Left cardiac atrium (tissue), 4 donors: ENCODE measurements at places on chromosomes 1 and 21. TPM values are rescaled to one million over a fixed set of nuclear protein-coding genes. Genes with fewer than 3 reads are reported as not detected.
A peak's percentile ranks its signal among the peaks of the same experiment; 100 is the strongest.

SLAMF1 gene
- total RNA-seq: 0.94 TPM

S100B gene
- 41.0 TPM for total RNA-seq

TRIM33 gene
- total RNA-seq: 16.7 TPM

ILDR2 gene
- 7.3 TPM for total RNA-seq

TMPRSS3 gene
- 0.27 TPM for total RNA-seq

KCNE2 gene
- not detected for total RNA-seq

DNA sequence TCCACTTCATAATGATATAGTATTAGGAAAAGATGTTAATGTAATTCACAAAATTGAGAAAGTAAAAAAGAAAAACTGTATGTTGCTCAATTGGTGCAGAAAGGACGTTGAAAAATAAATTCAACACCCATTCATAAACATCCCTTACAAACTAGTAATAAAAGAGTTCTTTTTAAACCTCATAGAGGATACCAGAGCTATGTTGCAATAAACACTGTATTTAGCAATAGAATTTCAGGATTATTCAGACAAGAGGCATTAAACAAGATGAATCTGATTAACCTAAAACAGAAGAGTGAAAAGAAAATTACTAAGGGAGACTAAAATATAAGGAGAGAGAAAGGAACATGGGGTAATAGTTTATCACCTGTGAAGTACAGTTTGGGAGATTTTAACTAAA, 154.8 kb downstream of the NTPCR start:
- DNase-seq: no peak

DNA sequence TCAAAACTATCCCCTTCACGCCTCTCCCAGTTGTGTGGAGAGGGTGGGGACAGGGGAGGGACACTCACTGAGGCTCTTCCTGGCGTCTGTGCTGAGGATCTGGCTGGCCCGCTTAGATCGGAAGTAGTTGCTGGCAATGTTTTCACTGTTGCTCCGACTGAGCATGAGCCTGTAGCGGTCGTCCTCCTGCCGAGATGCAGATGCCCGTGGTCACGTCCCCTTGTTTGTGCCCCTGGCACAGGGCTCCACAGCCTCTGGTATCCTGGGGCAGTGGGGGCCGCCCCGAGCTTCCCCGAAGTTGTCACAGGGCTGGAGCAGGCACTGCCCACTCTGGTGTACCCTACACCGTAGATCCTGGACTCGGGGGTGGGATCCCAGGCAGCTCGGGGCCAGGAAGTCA, 5.0 kb upstream of the DDOST start:
- DNase-seq: peak; percentile 40

DNA sequence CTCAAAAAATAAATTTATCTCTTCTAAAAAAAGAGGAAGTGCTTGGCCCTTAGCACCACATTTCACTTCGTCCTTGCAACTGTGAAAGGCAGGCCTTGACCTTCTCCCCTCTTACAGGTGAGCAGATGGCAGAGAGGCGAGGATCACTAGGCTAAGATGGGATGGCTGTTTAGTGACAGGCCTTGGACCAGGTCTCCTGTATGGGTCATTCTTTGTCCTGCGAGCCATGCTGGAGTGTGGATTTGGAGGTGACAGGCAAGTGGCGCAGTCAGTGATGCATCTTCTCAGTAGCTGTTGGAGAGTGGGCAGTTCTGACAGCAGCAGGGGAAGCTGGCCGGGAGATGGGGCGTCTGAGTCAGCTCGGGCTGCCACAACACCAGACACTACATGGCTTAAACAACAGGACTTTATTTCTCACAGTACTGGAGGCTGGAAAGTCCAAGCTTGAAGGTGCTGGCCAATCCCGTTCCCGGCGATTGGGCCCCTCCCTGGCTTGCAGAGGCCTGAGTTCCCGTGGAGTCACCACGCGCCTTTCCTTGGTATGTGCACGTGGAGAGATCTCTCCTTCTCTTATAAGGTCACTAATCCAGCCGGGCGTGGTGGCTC, 16.5 kb downstream of the SLC27A3 start:
- no peak for DNase-seq

DNA sequence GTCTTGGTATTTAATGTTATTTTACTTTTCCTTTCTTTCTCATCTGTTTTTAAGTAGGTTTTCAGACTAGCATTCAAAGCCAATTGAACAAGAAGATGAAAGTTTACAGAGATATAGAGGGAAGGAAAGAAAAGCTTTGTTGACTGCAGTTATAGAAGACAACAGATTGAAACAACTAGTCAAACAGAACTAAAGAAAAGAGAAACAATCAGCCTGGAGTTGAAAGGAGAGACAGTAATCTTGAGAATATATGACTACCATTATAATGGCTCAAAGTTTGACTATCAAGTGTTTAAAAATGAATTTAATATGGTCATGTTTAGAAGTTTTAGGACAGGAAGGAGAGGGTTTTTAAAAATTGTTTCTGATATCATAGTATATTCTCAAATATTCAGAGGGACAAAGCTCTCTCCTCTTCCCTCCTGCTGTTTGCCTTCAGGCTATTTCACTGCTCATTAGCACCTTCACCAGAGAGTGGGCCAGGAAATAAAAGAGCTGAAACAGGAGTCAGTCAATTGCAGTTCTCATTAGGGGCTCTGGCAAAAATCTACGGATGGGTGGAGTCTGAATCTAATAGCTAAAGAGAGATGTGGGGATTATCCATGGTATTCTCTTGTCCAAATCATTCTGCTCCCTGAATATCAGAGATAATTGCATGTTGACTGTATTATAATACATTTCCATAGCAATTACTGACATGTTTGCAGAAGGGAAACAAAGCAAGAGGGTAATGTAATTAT, 577.8 kb downstream of the BRINP3 start:
- DNase-seq: no peak

DNA sequence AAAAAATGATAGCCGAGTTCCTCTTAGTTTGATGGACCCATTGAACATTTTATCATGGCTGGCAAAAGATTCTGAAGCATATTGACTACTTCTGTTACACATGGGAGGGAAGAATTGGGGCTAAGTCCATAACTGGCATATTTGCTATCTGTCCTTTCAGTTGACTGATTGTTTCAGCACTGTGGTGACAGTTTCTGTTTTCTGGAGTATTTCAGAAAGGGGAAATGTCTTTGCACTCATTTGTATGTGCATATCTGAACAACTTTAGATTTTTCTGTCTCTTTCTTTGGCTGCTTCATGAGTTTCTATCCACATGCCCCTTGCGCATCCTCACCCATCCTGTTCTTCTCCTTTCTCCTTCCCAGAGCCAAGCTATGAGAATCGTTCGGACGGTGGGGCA, 33.2 kb downstream of the SPATA46 start:
- no peak for DNase-seq

GRCh38 chr1:17318262-17318661, 10.3 kb downstream of the PADI4 start:
- DNase-seq: no peak

GRCh38 chr1:169426174-169426705, 1.0 kb downstream of the CCDC181 start:
- DNase-seq: no peak

GRCh38 chr1:243991650-243992049, 59.4 kb upstream of the ZBTB18 start:
- DNase-seq: no peak

- peak; percentile 35 for DNase-seq
These were observed 6.0 kb upstream of the DNMT3L start for GRCh38 chr21:44267655-44268142.

GRCh38 chr1:186620566-186621350, 59.5 kb downstream of the PTGS2 start:
- no peak for DNase-seq

- DNase-seq: no peak
These were observed 572.2 kb downstream of the RWDD3 start for GRCh38 chr1:95806171-95806570.
